ENCODE measurements at places on chromosomes 5 and 9.

- DNase-seq, result no peak
Observed at GRCh38 chr5:151718153-151718552, 31.4 kb upstream of the SPARC start.

DNA sequence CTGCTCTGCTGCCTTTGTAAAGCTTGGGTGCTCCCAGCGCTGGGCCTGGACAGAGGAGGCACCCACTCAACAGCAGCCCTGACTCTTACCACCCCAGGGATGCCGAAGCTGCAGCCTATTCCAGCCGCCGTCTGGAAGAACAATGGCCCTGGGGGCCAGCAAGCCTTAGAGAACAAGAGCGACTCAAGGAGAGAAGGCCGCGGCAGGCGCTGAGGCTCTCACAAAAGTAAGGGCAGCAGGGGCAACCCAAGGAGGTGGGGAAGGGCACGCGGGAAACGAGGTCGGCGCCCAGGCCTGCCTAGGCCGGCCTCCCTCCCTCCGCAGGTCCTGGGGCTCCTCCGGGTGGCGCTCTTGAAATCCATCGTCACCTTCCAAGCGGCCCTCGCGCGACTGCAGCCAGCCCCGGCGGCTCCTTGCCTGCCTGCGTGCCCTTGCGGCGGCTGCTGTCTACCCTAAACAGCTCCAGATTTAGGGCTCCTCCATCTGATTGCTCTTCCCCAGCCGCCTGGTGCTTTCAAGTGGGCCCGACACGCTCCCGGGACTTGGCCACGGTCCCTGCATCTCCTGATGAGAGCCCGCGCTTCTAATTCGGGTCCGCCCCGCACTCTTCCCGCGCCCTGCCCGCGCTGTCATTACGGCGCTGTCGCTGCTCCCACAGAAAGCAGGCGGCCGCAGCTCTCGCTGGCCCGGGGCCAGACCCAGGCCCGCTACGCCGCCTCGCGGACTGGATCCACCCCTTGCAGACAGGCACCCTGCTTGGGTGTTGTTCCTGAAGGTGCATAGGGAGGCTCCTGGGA, 213.3 kb downstream of the SEMA6A start:
- DNase-seq, result no peak

GRCh38 chr9:16436545-16436944, 433.9 kb downstream of the BNC2 start:
- DNase-seq, result no peak

- DNase-seq, result no peak
Observed at GRCh38 chr5:355379-355935, 33.9 kb downstream of the AHRR start.

GRCh38 chr9:124251605-124252378, 6.0 kb upstream of the NEK6 start:
- DNase-seq, result peak; percentile 32

GRCh38 chr5:3893527-3893926, 297.9 kb downstream of the IRX1 start:
- DNase-seq, result no peak

DNA sequence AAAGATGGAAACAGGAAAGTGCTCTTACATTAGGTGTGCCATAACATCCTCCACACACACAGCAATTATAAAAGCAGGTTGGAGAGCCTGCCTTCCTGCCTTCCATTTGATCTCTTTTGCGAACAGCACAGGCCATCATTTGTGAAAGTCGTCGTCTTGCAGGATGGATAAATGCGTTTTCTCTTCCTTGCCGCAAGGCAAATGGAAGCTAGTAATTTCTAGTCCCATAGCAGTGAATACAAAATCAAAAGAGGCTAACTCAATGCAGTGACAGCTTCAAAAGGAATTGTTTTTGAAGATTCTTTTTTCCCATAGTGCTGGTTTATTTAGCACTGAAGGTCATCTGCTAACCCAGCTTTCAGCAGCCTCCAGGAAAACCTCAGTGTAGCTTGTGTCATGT, 178.8 kb downstream of the GIN1 start:
- no peak for DNase-seq

GRCh38 chr5:10452768-10453331, 11.2 kb downstream of the ROPN1L start:
- DNase-seq, result peak; percentile 77

- DNase-seq, result no peak
Observed at GRCh38 chr9:124624735-124624992, 117.5 kb upstream of the NR5A1 start.

- no peak for DNase-seq
Observed at GRCh38 chr9:38435521-38435920, 11.3 kb upstream of the IGFBPL1 start.

DNA sequence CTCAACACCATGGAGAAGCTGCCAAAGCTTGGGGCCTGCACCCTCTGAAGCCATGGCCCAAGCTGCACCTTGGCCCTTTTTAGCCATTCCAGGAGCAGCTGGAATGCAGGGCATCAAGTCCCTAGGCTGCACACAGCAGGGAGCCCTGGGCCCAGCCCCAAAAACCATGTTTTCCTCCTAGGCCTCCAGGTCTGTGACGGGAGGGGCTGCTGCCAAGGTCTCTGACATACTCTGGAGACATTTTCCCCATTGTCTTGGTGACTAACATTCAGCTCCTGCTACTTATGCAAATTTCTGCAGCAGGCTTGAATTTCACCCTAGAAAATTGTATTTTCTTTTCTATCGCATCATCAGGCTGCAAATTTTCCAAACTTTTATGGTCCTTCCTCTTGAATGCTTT, 64.6 kb downstream of the ELOVL7 start:
- no peak for DNase-seq

DNA sequence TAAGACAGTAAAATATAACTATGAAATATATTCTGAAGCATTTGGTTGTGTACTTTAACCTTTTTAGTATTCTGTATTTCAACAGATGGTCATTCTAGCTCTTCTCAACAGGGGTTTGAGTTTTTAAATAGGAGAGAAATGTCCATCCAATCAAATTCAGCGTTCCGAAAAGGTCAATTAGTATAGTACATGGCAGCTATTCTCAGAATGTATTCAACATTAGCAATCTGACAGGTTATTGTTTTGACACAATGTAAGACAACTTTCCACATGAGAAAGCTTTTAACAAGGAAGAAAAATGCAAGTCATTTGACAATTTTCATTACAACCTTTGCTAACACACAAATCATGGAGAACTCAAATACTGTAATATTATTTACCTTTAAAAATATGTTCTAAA, 996.3 kb upstream of the CDH10 start:
- no peak for DNase-seq

DNA sequence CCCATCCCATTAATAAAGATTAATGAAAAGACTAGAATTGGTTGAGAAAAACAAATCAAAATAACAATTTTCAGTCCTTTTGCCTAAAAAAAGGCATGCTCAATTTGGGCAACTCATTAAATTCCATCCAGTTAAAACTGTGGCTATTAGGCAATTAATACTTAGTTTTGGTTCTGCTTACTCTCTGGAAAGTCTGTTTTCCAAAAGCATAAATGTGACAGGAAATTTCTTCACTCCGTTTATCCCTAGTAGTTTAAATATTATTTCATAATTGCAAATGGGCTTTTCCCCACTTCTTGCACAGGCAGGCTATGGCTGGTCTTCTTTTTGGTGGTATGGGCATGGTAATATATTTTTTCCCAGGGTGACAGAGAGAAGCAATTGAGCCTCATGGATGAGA, 373.3 kb upstream of the KLF4 start:
- no peak for DNase-seq

GRCh38 chr5:74409166-74409706, 231.3 kb downstream of the ENC1 start:
- DNase-seq, result no peak

DNA sequence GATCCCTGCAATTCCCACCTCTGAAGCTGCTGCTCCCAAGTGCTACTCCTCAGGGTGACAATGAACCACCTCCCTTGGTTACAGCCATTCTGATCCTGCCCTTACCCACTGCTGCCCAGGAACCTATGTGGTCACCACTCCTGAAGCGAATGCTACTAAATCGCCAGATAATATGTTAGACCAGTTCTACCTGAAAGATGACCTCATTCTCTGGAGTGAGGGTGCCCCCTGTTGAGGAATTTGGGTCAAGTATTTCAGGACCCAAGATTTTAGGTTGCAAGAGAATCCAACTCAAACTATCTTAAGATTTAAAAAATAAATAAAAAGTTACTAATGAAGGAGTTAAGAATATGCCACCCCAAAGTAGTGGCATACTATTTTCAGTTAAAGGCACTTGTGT, 5.8 kb upstream of the SNAPC3 start:
- peak; percentile 10 for DNase-seq

GRCh38 chr5:15183520-15183919, 311.9 kb upstream of the ANKH start:
- no peak for DNase-seq

GRCh38 chr9:92534674-92535073, 1.1 kb downstream of the ECM2 start:
- no peak for DNase-seq

GRCh38 chr9:6014670-6015270, 654 bp downstream of the RANBP6 start:
- DNase-seq, result peak; percentile 52

DNA sequence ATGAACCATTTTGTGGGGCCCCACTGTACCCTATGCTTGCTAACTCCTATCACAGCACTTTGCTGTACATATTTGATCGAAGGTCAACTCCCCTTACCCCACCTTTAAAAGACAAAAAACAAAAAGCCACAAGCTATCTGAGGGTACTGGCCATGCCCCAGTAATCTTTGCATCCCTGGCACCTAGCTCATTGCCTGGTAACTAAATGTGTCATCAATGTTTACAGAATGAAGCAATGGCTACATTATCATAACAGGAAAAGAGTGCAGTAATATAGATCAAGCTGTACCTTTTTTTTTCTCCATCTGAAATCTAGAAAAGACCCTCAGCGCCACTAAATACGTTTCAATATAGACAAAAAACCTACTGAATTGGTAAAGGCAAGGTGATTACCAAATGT, 188.0 kb downstream of the ELAVL2 start:
- no peak for DNase-seq

GRCh38 chr5:125272357-125272756, 525.9 kb upstream of the ZNF608 start:
- DNase-seq, result no peak

DNA sequence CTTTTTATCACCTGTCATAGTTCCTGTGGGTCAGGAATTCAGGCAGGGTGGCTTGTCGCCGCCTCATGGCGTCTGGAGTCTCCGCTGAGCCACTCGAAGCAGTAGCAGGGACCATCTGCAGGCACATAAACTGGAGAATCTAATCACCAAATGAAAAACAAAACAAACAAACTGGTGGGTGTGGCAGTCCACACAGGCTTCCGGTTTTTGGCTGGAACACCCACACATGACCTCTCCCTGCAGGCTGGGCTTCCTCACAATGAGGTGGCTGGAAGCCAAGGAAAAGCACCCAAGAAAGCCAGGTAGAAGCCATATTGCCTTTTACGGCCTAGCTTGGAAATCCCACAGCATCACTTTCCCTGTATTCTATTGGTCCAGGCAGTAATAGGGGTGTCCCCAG, 197.0 kb downstream of the SYK start:
- DNase-seq, result no peak

DNA sequence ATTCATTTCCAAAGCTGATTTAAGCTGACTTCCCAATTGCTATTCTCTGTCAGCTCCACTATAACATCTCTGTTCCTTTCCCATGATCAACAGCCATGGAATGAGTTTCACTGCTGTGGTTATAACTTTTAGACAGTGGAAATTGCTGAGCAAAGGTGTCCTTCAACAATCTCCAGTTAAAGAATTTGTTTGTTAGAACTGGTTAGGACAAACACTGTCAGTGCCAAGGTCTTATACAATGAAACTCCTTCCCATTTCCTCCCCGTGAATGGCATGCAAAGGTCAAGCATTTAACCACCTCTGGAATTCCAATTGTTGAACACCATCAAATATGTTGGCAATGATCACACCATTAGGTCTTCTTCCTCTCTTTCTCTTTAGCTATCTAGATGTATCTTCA, 45.7 kb upstream of the GHR start:
- DNase-seq, result no peak

- peak; percentile 36 for DNase-seq
Observed at GRCh38 chr5:179806250-179807048, at the start of gene MGAT4B. MGAT4B (minus strand) TSS chr5:179806866; CDS start chr5:179806583, 283 bp downstream.

GRCh38 chr5:138470322-138471051, 5.2 kb downstream of the EGR1 start:
- DNase-seq, result no peak

DNA sequence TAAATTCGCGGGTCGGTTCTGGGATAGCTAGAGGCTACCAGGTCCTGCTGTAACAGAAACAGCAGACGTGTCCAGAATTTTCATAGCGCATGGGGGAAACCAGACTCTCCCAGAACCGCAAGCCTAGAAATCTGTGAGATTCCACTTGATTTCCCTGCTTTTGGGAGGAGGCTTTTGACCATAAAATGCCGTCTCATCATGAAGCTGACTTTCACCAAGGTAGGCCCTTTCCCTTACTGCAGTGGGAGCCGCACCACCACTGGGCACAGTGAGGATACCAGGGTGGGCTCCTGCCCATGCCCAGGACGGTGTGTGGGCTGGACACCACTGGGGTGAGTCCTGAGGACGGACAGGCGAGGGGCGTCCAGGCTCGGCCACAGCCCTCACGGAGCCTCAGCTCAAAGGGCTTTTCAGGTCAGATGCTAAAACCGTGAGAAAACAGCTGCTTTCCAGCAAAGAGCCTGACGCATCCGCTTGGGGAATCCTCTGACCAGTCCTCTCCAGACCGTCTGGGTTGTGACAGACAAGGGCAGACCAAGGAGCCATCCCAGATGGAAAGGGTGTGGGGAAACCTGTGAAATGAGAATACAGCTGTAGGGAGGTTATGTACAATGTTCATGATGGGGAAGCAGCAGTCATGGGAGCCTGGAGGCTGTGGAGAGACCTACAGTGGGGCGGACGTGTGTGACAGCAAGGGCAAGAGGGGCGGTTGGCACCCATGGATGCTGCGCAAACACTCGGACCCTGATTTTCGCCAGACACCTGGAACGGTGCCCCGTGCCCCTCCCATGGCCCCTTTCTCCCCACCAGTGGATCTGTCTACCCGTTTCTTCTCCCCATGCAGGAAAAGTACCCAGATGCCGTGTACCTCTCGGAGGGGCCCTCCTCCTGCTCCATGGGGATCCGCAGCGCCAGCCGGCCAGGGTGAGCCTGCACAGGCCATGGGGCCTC, 59.2 kb downstream of the IPPK start:
- DNase-seq, result no peak

- DNase-seq, result no peak
Observed at GRCh38 chr9:114365194-114365593, 22.6 kb downstream of the AKNA start.

DNA sequence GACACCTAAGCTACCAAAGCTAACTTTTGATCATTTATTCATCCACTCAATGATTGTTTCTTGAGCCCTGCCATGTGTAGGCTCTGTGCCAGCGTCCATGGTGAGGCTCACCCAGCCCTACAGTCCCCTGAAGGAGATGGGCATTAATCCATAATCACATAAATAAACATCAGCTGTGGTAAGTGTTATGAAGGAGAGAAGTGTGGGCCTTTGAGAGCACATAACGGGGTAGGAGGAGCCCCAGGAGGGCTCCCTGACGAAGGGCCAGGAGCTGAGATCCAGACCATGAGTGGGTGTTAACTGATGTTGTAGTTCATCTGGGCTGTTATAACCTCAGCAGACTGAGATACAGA, 53.9 kb upstream of the AFAP1L1 start:
- DNase-seq, result no peak
